Fibroblast of pulmonary artery (primary cell): ENCODE measurements at places on chromosomes 2 and 18.
A peak's percentile ranks its signal among the peaks of the same experiment; 100 is the strongest.

GRCh38 chr2:174985614-174986013, 19.6 kb downstream of the CHN1 start:
- DNase-seq = peak; percentile 62

DNA sequence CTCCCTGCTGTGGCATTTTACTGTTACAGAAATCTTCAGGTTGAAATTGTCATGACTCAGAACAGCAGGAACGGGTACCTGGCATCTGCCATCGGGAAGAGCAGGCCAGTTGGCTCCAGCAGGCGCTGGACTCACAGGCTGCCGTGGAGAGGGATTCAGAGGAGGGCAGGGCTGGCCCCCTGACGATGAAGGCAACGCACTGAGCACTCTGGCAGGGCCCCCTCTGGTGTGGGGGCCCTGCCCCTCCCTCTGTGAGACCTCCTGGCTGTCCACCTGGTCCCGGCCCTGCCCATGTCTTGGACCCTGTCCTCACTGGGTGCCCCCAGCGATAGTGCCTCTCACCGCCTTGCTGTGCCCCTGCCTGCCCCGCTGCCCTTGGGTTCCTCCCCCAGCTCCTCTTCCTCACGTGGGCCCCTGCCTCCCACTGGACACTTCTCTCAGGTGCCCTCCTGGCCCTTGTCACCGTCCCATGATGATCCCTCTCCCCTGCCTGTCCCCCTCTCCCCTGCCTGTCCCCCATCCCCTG, 23.3 kb upstream of the ALLC start:
- no peak for DNase-seq

DNA sequence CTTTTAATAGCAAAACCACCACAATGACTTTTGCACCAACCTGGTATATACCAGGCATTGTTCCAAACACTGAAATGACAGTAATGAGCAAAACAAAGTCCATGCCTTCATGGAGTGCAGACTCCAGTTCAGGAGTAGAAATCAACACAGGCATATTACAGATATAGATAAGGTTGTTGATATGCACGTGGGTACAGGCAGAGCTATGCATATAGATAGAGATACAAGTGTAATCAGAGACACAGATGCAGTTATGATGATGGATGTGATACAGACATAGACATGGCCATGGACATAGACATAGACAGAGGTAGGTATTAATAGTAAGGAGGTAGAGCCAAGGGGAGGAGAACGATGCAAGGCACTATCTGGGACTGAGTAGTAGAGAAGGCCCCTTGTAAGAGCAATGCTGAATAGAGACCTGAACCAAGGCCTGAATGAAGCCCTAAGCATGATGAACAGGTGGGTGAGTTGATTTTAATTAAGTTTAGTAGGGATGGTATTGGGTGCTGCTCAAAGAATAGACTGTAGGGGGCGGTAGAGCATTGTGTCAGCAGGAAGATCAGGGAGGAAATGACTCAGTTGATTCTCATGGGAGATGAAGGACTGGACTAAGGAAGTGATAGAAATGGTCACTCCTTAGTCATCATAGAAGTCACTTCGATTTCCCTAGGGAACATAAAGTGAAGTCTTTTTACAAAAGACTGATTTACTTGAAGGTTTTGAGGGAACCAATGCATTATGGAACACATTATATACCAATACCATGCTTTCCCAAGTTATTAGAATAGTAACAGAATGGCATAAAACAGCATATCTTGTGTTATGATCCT, 39.4 kb downstream of the CMPK2 start:
- DNase-seq = peak; percentile 81

DNA sequence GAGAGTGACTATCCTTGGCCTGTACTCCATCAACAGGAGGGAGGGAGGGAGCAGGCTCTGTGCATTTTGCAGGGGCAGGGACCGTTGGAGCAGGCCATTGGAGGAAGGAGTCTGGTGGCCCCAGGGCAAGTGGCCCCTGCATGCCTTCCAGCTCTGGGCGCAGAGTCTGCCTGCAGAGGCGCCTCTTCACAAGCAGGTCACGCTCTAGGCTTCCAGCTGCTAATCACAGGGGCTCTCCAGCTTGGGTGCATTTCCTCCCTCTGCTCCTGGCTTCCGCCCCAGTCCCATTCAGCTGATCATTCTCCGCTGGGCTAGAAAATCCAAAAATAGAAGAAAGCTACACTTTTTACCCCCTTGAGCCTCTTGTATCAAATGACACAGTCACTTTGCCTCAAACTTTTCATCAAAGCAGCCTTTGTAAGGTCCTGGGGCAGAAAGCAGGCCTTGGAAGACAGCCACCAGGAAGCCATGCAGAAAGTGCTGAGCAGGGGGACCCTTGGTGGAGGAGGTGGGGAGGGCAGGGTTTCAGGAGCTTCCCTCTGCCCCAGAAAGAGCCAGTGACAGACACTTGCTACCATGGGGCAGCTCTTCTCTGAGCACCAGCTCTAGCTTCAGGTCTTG, 11.3 kb downstream of the TMEM247 start:
- DNase-seq = peak; percentile 45

DNA sequence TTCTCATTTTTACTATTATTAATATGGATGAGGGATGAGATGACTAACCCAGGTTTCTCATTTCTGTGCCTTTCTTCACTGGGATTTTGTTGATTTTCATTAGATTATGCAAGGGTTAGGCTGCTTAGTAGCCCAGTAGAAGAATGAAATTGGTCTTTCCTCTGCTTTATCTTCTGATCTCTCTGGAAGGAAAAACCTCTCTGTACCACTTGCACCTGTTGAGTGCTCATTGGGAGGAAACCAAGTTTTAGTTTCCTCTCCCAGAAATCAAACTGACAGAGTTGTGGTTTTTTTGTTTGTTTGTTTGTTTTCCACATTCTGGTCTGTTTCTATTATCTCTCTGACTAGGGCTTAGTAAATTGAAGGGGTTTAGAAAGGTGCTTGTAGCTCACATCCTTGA, 60.8 kb downstream of the KIAA1328 start:
- DNase-seq = no peak

DNA sequence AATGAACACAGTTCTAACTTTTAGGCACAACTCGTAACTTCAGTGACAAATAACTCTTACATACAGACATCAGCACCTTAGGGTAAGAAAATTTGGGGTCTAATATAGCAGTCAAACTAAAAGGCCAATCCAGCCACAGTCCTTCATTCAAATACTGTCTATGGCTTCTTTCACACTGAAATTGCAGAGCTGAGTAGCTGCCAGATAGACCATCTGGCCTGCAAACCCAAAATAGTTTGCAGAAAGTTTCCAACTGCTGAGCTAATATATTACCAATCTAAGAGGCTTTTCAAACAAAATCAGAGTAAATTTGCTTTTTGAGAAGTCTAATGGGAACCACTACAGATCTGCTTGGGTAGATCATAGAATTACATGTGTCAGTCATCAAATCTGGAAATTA, 183.4 kb downstream of the GALR1 start:
- no peak for DNase-seq

- DNase-seq = peak; percentile 15
Observed at GRCh38 chr2:62808554-62808953, 103.0 kb downstream of the EHBP1 start.
